ENCODE measurements at places on chromosomes 5 and 9. TPM values are rescaled to one million over a fixed set of nuclear protein-coding genes. Genes with fewer than 3 reads are reported as not detected.

GRCh38 chr9:75086541-75087288, 1.2 kb downstream of the NMRK1 start:
- DNase-seq, result no peak

DNA sequence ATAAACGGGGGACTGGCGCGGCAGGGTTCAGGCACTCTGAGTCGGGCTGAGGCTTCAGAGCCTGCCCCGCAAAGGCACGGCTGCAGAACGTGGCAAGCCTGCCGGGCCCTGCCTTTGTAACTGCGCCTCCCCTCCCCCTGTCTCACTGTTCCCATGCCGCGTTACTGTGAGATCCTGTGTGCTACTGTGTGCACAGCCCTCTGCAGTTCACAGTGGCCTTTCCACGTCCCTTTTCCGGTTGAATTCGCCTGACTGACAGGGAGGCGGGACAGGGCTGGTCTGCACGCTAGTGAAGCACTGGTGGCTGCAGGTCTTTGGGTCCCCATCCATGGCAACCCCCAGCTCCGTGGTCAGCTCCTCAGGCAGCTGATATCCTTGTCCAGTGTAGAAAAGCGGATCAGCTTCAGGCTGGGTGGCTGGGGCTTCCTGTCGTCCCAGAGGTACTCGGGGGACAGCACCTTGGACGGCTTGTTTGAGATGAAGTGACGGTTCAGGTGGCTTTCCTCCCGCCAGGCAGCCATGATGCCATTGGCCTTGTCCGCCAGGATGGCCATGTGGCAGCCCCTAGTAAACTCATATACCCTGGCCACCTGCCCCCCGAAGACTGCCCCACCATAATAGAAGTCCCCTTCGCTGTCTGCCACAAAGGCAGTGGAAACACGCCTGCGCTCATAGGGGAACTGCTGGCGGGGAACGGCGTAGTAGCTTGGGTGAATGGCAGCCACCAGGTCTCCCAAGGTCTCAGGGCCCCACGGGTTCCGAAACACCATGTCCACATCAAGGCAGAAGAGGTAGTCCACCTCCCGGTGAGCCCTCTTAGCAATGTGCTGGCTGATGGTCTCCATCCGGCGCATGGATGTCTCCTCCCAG, 10.3 kb downstream of the GBGT1 start:
- DNase-seq, result no peak

GRCh38 chr9:81224166-81225081, 464.9 kb downstream of the TLE1 start:
- DNase-seq, result no peak

The MAMDC2 gene
- 46.3 TPM for total RNA-seq

DNA sequence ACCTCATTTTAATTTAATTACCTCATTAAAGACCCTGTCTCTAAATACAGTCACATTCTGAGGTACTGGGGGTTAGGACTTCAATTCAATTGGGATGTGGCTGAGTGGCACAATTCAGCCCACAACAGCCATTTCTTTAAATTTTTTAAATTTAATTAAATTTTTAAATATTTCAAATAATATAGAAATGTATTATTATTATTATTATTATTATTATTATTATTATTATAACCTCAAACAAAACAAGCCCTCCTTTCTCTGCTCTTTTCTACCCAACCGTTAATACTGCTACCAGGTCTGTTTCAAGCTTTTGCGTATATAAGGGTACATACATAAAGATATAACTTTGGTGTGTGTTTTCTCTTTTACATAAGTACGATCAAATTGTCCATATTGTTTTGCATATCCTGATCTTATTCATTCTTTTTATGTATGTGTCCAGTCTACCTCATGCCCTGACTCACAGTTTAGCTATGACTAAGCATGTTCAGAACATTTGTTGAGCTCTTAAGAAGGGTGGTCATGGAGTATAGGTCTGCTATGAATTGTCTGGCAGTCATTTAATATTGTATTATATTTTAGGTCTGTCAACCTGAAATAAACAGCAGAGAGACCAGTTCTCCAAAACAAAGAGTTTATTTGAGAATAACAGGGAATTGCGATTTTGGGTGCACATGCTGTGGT, 16.1 kb upstream of the RAB14 start:
- DNase-seq, result no peak

- no peak for DNase-seq
These were observed 93.1 kb downstream of the NXNL2 start for GRCh38 chr9:88628114-88628513.

GRCh38 chr5:31054453-31054852, 139.0 kb upstream of the CDH6 start:
- no peak for DNase-seq

DNA sequence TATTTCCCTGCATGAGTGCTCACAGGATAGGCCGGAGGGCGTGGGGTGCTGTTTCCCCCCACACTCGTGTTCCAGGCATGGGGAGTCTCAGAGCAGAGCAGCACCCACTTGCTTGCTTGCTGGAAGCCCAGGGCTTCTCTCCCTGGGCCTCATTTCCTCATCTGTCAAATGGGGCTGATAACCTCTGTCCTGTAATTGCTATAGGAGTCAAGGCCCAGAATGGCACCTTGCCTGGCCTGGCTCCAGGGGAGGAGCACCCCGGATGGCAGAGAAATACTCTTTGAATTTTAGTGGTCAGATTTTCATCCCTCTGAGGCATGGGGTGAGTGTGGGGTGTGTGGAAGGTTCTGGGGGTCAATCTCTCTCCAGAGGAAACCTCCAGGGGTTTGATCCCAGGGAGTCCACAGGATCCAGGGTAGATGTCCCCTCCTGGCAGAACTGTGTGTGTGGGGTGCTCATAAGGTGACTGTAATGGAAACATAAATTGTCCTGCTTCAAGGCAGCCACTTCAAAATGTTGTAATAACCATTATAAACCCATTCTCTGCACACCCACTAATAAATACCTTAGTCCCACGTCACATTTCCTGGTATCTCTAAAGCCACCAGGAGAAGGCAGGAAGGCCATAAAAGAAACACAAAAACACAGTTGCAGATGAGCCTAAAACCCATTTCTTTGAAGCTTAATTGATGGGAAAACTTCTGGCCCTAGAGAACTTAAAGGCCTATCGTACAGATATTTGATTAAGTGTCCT, 272.2 kb downstream of the FSTL4 start:
- no peak for DNase-seq

The NEURL1B gene
- 35.0 TPM for total RNA-seq

The ZNF622 gene
- total RNA-seq, result 20.8 TPM

The TTC39B gene
- 18.6 TPM for total RNA-seq

DNA sequence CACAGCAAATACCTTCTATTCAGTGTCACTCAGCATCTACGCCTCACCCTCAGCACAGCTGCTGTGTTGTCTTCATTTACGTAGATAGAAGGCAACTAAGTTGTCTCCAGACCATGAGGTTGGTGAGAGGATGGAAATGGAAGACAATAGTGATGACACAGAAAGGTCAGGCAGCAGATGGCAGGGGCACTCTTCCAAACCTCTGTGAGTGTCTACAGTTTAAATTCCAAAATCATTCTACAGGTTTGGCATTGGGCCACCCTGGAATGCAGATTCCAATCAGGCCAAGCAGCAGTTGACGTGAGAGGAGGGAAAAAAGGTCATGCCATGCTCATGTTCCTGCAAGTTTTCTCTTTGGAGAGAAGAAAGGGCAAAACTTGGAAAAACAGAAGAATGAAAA, 68.7 kb upstream of the ADAMTSL1 start:
- no peak for DNase-seq

The WNT8A gene
- total RNA-seq, result not detected

DNA sequence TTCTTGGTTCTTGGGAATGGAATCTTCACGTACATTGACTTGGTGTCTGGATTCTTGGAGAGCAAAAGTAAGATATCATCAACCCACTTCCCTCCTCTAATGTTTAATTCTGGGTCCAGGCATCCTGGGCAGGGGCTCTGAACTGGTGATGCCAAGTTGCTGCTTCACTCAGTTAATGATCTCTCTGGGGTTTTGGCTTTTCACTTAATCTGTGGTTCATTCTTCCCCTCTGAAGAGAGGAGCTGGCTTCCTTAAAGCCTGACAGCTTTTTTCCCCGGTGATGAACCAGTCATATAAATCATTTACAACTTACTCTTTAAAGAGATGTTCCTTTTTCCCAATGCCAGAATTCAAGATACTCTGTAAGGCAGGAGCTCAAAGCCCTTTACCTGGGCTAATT, 65.9 kb downstream of the ARHGAP26 start:
- DNase-seq, result no peak

- no peak for DNase-seq
These were observed 208.4 kb upstream of the CD180 start for GRCh38 chr5:67405101-67405364.

The DEPDC1B gene
- 0.57 TPM for total RNA-seq

- DNase-seq, result no peak
These were observed 10.9 kb upstream of the JMY start for GRCh38 chr5:79225026-79225425.

The DRD1 gene
- 2.9 TPM for total RNA-seq

DNA sequence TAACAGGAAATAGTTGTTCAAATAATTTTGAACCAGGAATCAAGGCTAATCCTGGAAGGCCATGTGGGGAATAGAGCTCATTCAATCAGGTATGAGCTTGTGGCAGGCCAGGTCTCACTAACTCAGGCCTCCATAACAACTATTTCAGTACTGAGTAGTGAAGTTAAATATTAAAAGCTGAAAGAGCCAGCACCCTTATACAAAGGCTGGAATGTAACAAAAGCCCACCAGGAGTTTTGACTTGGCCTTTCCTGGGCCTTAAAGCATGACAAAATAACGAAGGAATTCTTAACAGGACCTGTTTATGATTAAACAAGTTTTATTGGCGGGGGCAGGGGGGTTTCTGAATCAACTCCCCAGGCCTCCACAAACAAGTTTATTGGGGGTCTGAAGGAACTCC, 1146.7 kb downstream of the CDH9 start:
- no peak for DNase-seq

The INSL6 gene
- total RNA-seq, result not detected

The DOCK2 gene
- total RNA-seq, result 22.4 TPM

DNA sequence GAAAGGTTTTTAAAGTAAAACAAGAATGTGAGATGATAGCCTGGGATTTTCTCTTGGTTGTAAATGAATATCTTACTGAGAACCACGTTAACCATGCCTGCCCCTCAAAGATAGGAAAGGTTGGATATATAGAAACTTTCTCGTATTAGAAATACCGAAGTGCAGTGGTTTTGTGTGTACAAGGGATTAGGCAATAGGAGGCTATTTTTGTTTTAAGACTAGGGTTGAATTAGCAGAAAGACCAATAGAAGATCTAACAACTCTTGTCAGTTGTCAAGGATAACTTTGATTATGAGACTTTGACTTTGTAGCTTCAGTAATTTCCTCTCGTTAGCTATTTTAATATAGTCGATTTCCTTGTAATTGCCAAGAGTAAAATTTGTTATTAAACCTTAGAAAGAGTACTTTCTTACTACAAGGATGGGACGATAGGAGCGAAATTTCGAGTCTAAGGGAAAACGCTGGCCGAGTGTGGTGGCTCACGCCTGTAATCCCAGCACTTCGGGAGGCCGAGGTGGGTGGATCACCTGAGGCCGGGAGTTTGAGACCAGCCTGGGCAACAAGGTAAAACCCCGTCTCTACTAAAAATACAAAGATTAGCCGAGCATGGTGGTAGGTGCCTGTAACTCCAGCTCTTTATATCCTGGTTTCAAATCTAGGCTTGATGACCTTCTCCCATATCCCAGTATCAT, 838 bp downstream of the POLK start:
- no peak for DNase-seq

The SH3GL2 gene
- 1.2 TPM for total RNA-seq

- DNase-seq, result peak; percentile 27
These were observed 21.3 kb downstream of the CCDC69 start for GRCh38 chr5:151202381-151203139.

GRCh38 chr5:43582082-43583005, 20.6 kb upstream of the NNT start:
- DNase-seq, result no peak

GRCh38 chr5:134029156-134029555, 24.4 kb upstream of the VDAC1 start:
- DNase-seq, result no peak

DNA sequence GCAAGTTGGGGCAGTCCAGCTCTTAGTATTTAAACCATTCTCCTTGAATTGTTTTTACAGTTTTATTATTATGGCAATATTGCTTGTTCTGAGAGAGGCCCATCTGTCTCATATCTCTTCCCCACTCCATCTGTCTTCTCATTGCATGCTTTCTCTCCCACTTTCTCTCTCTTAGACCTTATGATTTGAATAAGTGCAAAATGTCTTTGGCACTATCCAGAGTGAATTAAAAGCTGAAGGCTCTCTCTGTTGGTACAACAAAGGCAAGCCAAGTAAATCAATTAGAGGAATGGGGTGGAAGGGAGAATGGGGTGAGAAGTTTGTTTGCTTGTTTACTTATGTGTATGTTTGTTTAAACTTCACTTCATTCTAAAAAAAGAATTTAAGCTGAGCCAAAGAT, 195.3 kb upstream of the RFX3 start:
- DNase-seq, result no peak

The F12 gene
- 1.3 TPM for total RNA-seq

DNA sequence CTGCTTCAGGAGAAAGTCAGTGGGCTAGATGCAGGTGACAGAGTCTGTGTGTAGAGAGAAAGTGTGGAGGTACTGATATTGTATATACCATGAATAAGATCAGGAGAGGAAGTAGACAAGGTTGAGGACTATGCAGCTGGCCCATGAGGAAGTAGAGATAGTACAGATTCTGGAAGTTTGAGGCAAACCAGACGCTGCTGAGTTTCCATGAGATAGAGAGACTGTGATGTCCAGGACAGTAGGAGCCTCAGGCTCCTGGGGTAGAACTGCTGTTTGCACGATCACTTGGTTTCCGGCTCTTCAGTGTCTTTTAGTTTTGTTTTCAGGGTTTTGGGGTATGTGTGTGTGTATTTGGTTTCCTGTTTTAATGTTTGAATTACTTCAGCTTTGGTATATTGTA, 13.6 kb downstream of the OTULINL start:
- DNase-seq, result no peak

Data from ureter (tissue), 1 donor.